PC-9 (cell line): ENCODE measurements at places on chromosomes 7 and 10.

- no peak for DNase-seq
These were observed 11.8 kb upstream of the DDIT4 start for GRCh38 chr10:72261784-72262404.

- DNase-seq: no peak
These were observed 17.9 kb downstream of the SH3PXD2A start for GRCh38 chr10:103837370-103838069.

DNA sequence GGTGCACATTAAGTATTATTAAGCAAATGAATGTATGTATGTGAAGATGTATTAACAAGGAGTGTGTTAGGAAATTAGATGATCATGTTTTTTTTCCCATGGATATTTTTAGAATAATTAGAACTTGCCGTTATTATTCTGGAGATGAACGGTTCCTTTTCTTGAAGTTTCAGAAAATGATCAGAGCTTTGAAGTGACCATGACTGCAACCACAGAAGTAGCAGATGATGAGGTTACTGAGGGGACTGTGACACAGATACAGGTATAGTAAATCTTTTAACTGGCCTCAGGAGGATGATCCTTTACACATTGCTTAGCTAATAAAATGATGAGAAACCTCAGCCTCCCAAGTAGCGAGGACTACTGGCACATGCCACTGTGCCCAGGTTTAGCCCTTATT, 18.6 kb downstream of the DMTF1 start:
- DNase-seq: no peak

DNA sequence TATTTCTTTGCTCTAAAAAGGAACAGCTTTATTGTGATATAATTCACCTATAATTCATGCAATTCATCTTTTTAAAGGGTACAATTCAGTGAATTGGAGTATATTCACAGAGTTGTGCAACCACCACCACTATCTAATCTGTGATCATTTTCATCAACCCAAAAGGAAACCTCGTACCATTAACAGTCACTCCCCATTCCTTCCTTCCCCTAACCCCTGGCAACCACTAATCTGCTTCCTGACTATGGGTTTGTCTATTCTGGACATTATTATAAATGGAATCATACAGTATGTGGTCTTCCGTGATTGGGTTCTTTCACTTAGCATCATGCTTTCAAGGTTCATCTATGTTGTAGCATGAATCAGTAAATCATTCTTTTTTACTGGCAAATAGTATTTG, 52.3 kb downstream of the MKI67 start:
- DNase-seq: no peak

GRCh38 chr7:877312-878232, 1.2 kb downstream of the GET4 start:
- peak; percentile 54 for DNase-seq

DNA sequence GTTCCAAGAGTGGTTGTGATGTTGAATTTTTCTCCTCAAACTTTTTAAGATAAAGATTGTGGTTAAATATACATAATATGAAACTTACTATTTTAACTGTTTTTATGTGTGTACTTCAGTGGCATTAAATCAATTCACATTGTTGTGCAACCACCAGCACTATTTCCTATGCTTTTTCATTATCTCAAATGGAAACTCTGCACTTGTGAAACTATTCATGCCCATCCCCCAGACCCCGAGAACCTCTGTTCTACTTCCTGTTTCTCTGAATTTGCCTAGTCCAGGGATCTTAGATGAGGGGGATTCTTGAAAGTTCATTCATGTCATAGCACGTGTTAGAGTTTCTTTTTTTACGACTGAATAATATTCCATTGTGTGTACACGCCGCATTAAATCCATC, 67.0 kb downstream of the WDR37 start:
- no peak for DNase-seq

- DNase-seq: no peak
These were observed 137.8 kb upstream of the TNS3 start for GRCh38 chr7:47719675-47720074.

DNA sequence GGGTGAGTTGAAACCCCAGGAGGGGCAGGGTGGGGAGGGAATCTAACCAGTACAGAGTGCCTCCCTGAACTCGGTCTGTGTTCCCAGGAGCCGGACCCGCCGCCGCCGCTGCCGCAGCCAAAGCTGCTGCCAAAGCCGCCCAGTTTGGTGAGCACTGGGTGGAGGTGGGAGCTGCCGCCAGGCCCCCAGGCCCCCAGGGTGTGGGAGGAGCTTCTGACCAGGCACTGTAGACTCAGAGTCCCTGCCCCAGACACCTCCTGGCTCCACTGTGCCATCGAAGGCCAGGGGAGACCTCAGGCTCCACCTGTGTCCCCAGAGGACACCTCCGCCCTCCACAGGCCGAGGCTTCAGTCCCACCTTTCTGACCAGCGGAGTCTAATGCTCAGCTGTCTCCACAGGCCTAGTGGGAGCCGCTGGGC, 20.4 kb upstream of the LIMK1 start:
- DNase-seq: no peak

GRCh38 chr7:36051501-36051900, 101.6 kb upstream of the EEPD1 start:
- no peak for DNase-seq

GRCh38 chr10:649445-649797, 40.0 kb downstream of the DIP2C start:
- no peak for DNase-seq

DNA sequence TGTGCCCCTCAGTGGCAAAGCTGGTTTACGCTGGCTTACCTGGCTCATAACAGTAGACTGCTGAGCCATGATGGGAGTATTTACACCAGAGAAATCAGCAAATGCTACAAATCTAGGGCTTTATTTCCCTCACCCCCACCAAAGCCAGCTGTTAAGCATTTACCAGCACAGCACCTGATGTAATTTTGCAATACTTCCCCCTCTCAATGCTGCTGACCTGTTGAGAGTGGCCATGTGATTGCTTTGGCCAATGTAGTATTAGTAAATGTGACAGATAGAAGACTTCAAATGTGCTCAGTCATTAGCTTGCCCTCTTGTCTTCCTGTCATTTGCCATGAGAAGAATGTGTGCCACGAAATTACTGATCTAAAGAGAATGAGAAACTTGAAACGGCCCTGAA, 46.6 kb downstream of the HERPUD2 start:
- DNase-seq: no peak

GRCh38 chr10:72692994-72693781, 1.2 kb downstream of the MCU start:
- no peak for DNase-seq

GRCh38 chr7:7330997-7331396, 148.7 kb downstream of the C1GALT1 start:
- no peak for DNase-seq

DNA sequence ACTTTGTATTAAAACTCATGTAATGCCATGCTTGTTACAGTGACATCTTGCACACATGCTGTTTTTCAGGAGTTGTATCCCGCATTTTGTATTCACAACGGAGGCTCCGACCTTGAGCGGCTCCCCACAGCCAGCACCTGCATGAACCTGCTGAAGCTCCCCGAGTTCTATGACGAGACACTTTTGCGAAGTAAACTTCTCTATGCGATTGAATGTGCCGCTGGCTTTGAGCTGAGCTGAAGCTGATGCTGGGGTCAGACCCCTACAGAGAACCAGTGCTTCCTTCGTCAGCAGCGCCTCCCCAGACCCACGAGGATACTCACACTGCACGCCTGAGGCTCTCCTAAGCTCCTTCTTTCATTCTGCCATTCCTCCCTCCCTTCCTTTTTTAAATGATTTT, 69.3 kb upstream of the DNAJB6 start:
- DNase-seq: no peak

- DNase-seq: peak; percentile 96
These were observed 35.5 kb upstream of the NCAPG2 start for GRCh38 chr7:158740013-158740656.

DNA sequence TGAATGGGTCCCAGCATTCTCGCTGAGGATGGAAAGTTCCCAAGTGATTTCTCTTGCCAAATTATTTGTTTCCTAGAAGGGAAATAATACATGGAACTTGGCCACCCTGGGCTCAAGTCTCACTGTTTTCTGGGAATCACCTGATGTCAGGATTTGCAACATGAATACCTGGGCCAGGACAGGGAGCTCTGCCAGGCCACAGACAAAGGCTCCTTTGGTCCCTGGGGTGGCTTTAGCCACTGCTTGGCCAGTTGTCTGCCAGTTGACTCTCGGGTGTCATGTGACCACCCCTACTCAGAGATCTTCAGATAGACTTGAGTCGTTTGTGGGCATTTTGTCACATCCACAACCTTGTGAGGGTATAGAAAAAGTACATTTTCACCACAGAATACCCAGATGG, 258.0 kb upstream of the HABP2 start:
- DNase-seq: no peak

- DNase-seq: no peak
These were observed 4.0 kb upstream of the CFAP58 start for GRCh38 chr10:104349623-104350126.

DNA sequence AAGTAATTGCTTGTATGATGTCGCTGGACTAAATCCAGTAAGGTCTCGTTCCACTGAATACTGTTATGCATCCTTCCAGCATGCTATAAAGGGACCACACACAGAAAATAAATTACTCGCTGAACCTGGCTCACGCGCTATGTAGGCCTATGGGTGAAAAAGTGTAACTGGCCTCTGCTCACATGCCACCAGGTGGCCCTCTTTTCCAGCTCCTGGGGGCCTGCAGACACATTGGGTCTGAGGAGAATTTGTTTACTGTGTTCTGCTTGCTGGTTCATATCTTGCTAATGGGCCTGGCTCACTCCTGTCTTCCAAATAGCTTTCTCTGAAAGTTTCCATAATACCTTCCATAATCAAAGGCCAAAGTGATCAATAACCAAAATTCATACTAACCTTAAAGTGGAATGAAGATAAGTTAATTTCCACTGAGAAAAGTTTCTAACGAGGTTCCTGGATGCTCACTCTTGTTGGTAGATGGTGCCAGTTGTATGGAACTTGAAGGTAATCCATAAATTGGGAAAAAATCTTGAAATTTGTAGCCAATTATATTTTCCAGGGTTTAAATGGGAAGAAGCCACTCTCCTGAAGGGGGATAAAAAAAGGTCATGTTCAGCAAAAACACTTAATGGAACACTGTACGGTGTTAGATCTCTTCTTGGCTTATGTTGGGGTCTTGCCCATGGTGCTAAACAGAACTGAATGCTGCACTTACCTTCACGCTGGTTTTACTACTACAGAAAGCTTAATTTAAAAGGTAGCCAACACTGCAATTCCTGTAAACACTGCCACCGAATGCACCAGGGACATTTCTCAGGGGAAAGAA, 27.0 kb upstream of the ZPBP start:
- no peak for DNase-seq

GRCh38 chr7:84669177-84669732, 474.7 kb upstream of the SEMA3A start:
- no peak for DNase-seq

- DNase-seq: peak; percentile 20
These were observed 1.2 kb downstream of the PLOD3 start for GRCh38 chr7:101216001-101216859.

DNA sequence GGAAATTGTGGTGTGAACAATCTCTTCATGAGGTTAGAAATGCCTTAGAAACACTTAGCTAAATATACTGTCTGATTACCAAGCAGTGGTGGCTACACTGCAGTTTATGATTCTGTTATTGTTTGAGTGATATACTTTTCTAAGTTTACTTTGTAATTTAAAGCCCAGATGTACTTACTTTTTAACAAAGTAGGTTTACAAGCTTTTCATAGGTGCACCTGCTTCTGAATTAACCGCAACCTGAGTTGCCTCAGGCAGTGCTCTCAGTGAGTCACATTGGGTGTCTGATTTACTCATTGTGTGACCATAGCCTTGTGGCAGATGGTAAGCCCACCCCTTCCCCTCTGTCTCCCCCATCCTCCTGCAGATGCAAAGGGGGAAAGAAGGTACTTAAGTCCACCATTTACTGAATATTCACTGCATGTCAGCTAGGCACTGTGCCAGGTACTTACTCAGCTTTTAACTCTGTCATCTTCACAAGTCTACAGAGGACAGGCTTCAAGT, 9.0 kb downstream of the MTURN start:
- peak; percentile 99 for DNase-seq

DNA sequence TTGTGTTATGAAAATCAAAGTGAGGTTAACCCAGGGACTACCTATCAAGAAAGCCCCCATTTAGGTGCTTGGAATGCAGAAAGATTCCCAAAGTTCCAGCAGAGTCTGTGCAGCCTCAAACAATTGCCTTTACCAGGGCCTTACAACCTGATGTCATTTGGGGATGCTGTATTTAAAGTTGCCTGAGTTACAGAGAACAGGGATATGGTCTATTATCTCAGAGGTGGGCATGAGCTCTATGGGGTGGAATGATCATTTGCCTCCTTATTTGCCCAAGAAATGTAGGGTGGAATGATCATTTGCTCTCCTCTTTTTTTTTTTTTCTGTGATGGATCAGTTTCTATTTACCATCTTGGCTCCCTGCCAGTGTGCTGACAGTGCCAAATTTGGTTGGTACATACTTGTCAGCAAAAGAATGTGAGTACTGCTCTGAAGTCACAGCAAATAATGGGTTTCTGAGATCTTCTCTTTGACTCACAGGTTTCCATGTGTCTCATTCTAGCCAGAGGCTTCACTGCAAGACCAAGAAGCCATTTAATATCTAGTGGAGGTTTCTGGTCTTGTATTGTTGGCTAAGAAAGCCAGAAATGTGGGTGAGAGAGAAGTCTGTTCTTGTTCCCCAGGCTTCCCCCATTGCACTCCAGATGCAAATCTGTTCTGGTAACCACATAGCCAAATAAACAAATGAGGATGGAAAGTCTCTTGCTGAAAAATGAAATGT, 45.5 kb upstream of the ZNRF2 start:
- DNase-seq: peak; percentile 96

- DNase-seq: peak; percentile 90
These were observed 31.2 kb downstream of the GPRIN2 start for GRCh38 chr10:46525177-46525823.

- peak; percentile 81 for DNase-seq
These were observed 80.7 kb downstream of the ZNF365 start for GRCh38 chr10:62454687-62455397.

- DNase-seq: peak; percentile 78
These were observed 85.4 kb downstream of the CCNY start for GRCh38 chr10:35421553-35422178.

GRCh38 chr7:100683659-100684533, 10.2 kb downstream of the GIGYF1 start:
- DNase-seq: no peak

GRCh38 chr7:50272808-50273207, 31.7 kb upstream of the IKZF1 start:
- DNase-seq: no peak

- no peak for DNase-seq
These were observed 11.3 kb downstream of the CPA2 start for GRCh38 chr7:130277763-130278643.

GRCh38 chr7:118870187-118870586, 645.7 kb downstream of the ANKRD7 start:
- no peak for DNase-seq

GRCh38 chr10:62614389-62615157, 189.9 kb upstream of the ADO start:
- no peak for DNase-seq

- no peak for DNase-seq
These were observed 1.2 kb upstream of the SDHAF3 start for GRCh38 chr7:97116308-97116707.
